ENCODE measurements at places on chromosomes 2 and 18.

DNA sequence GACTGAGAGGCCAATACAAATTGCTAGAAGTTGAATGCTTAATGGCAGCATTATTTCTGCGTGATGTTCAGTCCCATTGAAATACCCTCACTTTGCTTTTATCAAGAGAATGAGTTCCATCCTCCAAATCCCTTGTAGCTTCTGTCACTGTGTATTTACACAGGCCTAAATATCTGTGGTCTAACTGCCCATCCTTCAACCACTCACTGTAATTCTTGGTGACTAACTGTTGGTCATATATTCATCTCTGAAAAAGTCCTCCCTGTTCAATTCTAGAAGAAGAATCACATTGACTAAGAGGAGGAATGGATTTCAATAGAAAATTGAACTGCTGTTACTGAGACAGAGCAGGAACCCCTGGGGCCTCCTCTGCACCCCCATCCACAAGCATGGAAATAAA is 74.2 kb upstream of the L3MBTL4 start:
- no peak for DNase-seq

DNA sequence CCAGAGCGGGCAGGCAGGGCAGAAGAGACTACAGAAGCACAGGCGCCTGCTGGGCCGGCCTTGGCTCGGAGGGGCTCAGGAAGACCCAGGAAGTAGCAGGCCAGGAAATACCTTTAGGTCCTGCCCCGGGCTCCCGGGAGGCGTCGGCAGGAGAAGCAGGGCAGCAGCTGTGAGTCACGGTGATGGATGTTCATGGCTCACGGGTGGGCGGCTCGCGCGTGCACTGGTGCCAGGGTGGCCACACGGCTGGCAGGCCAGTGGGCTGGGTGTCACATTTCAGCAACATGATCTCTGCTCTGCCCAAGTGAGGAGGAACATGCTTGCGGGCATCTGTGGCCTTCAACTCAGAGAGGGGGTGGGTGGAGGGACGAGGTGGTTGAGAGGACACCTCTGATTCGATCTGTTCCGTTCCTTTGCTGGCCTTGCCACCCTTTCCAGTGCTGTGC is 139.3 kb downstream of the KLHL29 start:
- DNase-seq: no peak

DNA sequence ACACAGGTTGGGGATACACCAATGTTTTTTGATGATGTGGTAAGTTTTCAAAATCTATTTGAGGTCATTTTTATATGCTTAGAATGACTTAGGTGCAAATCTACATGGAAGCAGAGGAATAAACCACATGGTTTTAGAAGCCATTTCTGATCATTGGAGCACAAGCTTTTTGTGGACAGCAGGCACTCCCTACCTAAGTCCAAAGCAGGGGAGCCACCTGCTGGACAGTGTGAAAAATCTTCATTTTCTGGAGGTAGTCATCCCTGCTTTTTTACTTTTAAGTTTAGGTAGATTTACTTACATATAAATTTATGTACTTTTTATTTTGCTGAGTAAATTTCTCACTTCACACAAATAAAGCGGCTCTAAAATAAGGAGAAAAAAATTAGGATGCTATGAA is 323.2 kb downstream of the PLCL1 start:
- DNase-seq: no peak

- no peak for DNase-seq
These were observed 85.3 kb downstream of the C1D start for GRCh38 chr2:67977464-67977863.

DNA sequence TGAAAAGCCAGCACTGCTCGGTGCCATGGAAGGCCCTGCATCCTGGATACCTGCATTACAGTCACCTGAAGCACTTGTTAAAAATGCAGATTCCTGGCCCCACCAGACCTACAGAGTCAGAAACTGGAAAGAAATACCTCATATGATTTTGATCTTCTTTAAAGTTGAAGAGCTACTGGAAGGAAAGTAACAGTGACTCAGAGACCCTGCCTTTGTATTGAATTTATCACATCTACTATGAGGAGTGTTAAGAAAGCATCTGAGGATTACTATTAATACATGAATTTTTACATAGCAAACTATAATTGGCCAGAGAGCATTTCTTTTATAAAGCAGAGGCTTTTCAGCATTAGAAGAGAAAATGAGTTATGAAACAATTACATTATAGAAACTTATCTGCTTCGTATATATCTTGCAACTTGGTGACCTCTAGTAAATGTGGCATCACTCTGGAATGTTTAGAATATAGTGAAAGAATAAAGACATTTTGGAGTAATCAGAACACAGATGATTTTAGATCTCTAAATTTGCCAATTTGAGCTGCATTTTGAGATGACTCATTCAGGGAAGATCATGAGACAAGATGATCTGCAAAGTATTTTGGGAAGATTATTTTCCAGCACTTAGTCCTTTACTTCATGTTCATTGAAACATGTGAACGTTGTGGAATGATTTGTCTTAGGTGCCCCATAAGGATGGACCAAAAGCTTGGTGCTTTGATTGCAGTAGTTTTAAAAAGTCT is 12.2 kb downstream of the PTPRM start:
- no peak for DNase-seq

- no peak for DNase-seq
These were observed 21.6 kb upstream of the SLC1A4 start for GRCh38 chr2:64967601-64968000.

- no peak for DNase-seq
These were observed 150.2 kb upstream of the ZEB2 start for GRCh38 chr2:144670080-144670479.

DNA sequence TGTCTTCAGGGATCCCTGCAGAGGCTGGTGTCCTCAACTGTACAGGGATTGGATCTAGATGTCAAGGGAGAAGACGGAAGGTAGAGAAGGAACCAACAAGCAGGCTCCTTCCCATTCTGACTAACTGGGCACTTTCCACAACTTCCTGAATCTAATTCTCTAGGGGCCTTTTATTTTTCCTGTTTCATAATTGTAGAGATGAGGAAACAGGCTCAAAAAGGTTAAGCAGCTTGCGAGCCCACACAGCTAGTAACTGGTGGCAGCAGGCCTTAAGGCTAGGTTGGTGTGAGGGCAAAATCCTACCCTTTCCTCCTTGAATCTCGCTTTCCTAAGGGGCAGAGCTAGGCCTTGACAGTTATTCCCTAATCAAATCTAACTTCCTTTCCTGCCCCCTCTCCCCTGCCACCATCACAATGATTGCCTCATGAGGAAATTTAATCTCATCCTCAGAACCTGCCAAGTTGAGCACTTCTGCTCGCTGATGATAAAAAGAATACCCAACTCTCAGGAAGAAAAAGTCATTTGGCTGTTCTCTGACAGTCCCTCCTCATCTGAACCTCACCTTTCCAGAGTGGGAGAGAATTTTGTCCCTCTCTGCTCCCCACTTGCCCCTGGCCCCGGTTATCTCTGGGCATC is 35.7 kb upstream of the POLE4 start:
- DNase-seq: no peak

DNA sequence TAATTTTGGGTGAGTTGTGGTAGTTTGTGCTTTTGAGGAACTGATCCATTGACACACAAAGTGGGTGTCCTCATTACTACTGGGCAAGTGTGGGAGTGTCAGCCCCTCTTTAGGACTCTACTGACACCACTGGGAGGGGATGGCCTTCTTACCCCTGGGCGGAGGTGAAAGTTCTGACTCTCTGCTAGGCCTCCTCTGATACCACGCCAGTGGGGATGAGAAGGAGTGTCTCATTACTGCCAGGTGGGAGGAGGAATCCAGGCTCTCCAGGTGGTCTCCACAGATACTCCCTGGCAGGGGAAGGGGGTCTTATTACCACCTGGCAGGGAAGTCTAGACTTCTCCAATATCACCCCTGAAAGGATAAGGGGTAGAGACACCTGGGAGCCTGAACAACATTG is 9.1 kb downstream of the LCLAT1 start:
- no peak for DNase-seq

DNA sequence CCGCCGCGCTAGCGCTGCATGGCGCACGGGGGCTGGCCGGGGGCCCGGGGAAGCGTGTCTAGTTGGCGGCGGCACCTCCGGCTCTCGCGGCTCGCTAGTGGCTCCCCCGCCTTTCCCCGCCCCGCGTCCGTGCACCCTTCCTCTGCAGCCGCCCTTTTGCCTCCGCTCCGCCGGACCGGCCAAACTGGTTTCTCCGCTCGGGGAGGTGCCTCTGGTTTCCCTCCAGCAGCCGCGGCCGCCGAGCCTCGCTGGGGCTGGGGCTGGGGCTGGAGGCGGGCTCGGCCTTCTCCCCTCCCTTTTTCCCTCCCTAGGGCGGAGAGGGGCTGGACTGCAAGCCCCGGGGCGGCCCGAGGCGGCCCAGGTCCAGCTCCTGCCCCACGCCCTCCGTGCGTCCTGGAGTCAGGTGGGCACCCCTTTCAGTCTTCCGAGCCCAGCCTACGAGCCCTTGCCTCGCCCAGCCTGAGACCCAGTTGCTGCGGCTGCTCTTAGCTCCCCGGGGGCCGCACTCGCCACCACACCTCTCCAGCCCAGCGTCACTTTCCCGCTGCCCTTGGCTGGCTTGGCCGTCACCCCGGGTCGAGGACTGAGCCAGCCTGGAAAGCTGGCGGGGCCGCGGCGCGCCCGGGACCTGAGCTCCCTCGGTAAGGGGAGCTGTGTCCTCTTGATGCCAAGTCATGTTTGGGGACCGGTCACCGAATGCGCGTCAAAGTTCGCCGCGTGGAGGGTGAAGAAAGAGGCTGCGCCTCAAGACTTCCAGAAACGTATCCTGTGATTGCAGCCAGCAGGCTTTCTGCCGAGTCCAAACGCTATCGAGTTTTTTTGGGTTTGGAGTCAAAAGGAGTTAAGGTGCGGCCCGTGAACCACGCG is at the start of gene ATP8B1:
ATP8B1 (minus strand) TSS at position 213 of the 867 bp plus-strand sequence. CDS start 71,508 bp downstream, outside the sequence.
- DNase-seq: peak; percentile 69

GRCh38 chr2:196487417-196487816 is 152.1 kb upstream of the CCDC150 start:
- DNase-seq: no peak

- DNase-seq: no peak
These were observed 84.1 kb upstream of the EPC2 start for GRCh38 chr2:148560496-148560895.

DNA sequence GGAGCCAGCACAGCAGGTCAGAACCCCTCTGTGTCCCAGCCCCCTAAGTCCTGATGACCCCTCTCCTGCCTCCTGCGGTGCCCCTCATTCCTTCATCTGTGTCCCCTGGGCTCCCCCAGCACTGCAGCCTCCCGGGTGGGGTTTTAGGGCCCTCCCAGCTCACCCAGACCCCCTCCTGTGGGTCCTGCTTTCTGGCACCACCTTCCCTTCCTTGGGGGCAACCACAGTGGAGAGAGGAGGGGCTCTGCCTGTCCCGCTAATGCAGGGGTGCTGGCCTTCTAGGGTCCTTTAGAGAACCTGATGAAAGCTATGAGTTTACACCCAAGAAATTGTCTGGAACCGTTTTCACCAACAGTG is 42.7 kb upstream of the ALPP start:
- no peak for DNase-seq

DNA sequence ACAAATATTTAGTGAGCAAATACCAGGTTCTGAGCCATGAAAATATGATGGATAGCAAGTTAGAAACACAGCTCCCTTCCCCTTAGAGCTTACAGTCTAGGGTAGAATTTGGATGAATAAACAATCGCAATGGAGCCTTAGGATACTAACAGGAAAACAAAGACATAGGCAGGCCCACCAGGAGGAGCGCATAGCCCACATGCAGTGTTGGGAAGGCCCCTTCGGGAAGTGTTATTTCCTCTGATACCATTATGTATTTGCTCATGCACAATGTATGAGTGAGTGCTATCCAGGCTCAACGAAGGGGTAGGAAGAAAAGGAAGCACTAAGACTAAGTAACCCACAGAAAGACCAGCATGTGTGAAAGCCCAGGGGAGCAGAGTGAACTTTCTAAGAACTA is 54.0 kb downstream of the RAB27B start:
- DNase-seq: no peak

DNA sequence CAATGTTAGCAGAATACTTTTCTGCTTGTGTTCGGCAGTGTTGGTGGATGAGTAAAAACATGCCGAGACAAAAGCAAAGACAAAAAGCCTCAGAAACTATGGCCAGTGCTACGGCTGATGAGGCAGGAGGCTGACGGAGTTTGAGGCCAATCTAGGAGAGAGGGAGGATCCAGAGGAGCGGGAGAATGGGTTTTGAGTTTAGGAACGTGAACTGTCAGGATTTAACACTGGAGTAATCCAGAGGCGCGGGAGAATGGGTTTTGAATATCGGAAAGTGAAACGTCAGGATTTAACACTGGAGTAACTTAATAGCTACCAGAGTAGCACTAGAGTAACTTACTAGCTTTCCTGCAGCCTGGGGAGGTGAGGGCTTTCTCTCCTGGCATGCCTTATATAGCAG is 37.4 kb downstream of the LYPD6B start:
- DNase-seq: no peak

DNA sequence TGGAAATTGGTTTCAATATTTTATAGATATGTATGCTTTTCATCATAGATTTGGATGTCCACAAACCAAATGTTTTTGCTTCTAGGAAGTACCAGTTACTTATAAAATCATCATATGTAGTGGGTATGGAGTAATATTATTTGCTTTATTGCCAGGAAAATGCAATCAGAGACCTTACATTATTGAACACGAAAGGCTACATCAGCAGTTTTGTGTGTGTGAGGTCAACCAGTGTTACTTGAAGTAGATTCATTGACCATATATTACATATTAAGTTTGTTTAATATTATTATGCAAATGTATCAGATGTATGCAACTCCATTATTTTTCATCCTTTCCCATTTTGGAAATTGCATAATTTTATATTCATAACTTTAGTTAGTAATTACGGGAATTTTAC is 219.1 kb upstream of the MMADHC start:
- no peak for DNase-seq

- no peak for DNase-seq
These were observed 130.1 kb downstream of the OLA1 start for GRCh38 chr2:174117951-174118930.

- no peak for DNase-seq
These were observed 150.2 kb downstream of the CCDC85A start for GRCh38 chr2:56333812-56334485.

DNA sequence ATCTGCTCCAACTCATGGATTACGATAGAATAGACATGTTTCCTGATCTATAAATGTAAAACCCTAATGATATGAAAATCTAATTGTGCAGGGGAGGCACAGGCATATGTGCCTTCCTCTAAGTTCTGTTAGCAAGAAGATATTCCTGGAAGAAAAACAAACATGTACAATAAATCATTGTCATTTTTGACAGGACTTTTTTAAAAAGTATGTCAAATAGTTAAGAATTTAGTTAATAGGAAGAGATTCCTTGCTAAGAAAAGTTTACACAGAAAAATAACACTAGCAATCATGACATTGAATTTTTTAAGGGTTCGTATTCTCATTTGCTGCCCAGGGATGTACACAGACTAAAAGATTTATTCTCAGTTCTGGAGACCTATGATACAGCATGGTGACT is 15.3 kb upstream of the CREB1 start:
- DNase-seq: no peak

- DNase-seq: no peak
These were observed 68.9 kb downstream of the ZNF521 start for GRCh38 chr18:25282896-25283703.

DNA sequence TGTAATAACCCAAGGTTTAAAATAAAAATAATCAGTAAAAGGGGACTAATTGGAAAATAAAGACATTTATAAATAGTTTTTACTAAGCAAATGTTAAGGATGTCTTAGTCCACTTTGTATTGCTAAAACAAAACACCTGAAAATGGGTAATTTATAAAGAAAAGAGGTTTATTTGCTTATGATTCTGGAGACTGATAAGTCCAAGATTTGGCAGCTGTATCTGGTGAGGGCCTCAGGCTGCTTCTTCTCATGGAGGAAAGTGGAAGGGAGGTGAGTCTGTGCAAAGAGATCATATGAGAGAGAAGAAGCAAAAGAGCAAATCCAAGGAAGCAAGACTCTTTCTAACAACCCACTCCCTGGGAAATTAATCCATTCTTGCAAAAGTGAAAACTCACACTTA is 299.5 kb downstream of the DSC3 start:
- DNase-seq: no peak

All from cortex of kidney (tissue), 1 donor.